ENCODE measurements at places on chromosomes 13 and 19. TPM values are rescaled to one million over a fixed set of nuclear protein-coding genes. Genes with fewer than 3 reads are reported as not detected.
A peak's percentile ranks its signal among the peaks of the same experiment; 100 is the strongest.

PVR gene
- total RNA-seq: 35.7 TPM

DNA sequence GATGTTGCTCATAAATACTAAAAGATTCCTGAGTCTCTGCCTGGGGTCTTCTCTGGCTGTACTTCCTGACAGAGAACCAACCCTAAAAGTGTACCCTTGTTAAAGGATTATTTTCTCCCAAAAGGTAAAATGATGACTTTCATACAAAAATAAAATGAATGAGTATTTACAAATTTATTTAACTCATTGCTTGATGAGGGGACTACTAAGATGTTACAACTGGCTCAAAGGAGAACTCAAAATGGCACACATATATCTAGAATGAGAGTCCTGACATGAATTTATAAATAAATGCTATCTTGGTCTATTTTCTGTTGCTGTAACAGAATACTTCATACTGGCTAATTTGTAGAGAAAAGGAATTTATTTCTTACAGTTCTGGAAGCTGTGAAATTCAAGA lies 30.5 kb downstream of the STOML3 start:
- DNase-seq: no peak

DNA sequence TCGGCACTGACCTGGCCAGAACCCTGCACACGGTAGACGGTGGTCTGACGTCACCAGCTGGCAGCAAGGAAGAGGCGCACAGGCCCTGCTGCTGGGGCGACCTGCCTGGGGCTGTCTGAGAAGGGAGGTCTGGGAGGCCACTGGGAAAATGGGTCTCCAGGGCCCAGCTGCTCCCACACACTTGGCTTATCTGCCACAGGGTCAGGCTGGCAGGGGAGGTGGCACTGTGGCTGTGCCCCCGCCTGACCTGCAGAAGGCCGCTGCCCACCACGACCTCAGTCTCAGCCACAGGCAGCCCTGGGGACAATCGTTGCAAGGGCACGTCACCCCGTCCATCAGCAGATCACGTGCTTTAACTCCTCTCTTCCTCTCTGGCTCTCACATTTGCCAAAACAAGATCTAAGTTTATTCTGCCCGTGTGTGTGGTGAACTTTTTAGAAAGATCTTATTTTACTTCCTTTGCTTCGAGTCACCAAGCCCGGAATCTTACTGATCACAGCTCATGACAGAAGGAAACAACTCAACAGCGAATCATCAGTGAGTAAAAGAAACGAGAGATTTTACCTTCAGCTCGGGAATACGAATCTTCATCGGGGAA lies 45.2 kb upstream of the RANBP3 start:
- peak; percentile 64 for DNase-seq

GRCh38 chr19:30214651-30215051 lies 157.5 kb upstream of the ZNF536 start:
- no peak for DNase-seq

DNA sequence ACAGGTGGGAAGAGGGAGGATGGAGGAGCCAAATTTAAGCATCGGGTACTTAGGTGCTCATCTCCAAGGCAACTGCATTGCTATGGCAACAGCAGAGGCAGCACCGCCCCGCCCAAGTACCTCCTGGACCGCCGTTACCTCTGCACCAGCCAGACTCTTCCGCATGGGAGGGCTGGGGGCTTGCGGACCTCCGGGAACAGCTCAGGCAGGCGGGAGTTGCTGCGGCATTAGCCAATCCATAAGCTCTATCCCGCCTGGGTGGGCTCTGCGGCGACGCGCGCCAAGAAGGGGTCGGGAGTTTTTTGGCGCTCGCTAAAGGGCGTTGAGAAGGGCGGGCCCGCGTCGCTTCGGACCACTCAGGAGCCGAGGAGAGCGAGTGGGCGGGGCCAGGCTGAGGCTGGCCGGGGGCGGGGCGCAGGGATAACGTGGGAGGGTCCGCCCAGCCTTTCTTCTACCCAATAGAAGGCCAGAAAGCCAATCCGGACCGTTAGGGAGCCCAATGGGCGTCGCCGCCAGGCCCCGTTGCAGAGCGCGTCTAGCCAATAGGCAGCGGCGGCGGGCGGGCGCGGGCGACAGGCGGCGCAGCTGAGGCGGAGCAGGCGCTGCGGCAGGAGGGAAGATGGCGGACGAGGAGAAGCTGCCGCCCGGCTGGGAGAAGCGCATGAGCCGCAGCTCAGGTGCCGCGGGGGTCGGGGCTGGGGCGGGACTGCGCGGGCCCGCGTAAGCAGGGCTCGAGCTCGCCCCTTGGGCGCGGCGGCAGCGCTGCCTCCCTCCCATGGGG lies at the start of gene PIN1:
Gene PIN1, plus strand, starts transcription at position 593 of the 781 bp plus-strand sequence. Its CDS starts 27 bp downstream, at position 620.
- DNase-seq: peak; percentile 98

- no peak for DNase-seq
These were observed 14.6 kb downstream of the GJB2 start for GRCh38 chr13:20178156-20178555.
